ENCODE measurements at places on chromosomes 7 and 10.
A peak's percentile ranks its signal among the peaks of the same experiment; 100 is the strongest.

DNA sequence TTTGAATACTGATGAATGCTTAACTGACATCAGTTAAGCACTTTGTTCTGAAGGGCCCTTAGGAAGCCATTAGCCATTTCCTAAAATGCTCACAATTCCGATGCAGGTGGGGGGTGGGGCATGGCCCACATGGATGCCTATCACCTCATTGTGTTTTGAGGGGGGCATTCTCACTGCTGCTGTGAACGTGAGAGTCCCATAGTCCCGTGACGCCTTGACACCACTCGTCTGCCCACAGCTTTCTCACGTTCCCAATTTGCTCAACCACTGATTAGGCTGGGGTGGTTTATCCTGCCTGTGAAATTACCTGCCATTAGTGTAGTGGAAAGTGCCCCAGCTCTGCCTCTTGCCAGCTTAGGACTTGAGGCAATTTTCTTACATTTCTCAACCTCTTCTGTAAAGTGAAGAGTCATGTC, 31.9 kb downstream of the DUSP5 start:
- no peak for DNase-seq

DNA sequence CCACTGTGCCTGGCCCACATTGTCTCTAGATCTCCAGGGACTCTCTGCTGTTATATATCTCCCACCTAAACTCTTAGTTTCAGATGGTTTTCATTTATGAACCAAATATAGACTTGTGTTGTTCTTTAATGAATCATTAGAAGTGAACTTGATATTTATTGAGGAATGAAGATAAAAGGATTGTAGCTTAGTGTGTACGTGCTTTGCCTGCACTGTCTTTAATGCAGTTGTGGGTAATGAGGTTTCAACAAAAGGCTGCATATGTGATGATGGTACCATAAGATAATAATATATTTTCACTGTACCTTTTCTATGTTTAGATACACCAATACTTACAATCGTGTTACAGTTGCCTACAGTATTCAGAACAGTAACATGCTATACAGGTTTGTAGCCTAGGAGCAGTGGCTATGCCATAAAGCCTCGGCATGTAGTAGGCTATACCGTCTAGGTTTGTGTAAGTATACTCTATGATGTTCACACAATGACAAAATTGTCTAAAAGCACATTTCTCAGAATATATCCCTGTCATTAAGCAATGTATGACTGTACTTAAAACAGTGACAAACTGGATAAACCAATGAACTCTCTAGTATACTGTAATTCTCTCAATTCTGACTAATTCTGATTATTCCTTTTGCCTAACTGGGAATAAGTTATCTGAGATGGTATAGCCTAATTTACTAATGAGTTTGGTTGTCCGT, 25.2 kb downstream of the VCL start:
- no peak for DNase-seq

DNA sequence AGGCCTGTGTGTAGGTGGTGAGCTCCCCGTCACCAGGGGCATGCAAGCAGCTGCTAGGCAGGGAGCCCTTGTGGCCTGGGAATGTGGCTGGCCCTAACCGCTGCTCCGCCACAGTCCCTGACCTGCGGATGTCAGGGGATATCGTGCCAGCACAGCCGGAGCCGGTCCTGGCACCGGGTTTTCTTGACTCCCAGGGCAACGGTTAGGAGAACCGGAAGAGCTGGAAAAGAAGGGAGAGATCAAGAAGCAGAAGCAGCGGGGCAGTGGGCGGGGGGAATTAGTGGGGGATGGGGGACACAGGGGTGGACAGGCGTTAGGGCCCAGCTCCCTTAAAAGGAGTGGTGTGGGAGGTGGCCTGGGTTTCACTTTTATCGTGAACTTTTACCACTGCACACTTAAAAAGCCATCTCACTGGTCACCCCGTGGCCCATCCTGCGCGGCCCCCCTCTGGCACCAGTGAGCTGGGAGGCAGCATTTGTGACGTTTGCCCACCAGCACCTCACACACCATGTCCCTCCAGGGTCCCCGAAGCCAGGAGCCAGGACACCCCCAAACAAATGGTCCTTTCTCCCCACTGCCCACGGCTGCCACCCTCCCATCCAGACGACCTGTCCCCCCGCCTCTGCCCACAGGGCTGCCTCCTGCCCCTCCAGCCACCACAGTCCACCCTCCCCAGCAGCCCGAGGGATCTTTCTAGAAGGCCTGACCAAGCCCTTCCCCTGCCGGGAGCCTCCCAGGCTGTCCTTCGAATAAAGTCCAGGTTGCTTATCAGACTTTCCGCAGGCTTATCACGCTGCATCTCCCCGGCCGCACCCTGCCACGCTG, 1.8 kb upstream of the MICALL2 start:
- DNase-seq: peak; percentile 75

DNA sequence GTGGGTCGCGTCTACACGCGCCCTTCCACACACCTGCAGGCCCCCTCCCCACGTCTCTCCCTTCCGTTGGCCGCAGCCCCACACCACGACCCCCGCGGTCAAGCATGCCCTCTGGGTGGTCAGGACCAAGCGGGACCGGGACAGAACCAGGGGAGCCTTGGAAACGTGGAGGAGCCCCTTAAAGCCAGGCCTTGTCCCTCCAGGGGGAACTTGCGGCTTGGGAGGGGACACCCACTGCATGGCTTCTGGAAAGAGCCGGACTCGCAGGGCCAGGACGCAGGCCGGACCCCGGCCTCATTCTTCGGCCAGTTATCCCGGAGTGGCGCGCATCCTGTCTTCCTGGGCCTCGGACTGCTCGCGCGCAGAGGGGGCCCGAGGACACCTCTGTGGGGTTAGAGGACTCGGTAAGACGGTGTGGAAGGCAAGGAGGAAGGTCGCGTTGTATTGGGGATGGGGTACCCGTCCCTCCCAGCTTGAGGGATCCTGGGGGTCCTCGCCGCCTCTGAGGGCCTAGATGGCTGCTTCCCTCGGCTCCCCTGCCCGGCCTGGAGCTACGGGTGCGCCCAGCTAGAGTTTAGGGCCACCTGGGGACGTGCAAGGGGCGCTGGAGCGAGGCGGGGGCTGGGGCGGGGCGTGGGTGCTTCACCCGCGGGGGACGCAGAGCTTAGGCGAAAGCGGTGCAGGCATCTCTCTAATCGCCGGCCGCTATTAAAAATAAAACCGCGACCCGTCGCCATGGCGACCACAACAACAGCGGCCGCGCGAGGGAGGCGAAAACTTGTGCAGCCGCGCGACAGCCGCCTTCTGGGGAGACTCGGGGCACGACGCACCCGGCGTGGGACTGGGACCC, 1.8 kb upstream of the PDGFA start:
- DNase-seq: peak; percentile 94

- no peak for DNase-seq
Observed at GRCh38 chr7:147235645-147236382, 1119.2 kb downstream of the CNTNAP2 start.

GRCh38 chr7:88172842-88173241, 47.0 kb downstream of the SRI start:
- DNase-seq: no peak

DNA sequence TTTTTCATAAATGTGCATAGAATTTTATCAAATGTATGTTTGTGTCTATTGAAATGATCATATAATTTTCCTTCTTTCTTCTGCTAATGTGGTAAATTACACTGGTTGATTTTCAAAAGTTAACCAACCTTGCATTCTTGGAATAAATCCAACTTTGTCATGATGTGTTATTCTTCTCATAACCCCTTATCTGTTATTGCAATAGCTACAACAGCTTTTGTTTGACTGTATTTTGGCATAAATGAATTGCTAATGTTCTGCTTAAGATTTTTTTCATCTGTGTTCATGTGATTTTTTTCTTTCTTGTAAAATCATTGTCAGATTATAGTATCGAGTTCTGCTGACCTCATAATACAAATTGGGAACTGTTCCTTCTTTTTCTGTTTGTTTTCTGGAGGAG, 17.6 kb downstream of the CDH23 start:
- no peak for DNase-seq

- no peak for DNase-seq
Observed at GRCh38 chr7:108046952-108047506, 44.1 kb upstream of the LAMB1 start.

DNA sequence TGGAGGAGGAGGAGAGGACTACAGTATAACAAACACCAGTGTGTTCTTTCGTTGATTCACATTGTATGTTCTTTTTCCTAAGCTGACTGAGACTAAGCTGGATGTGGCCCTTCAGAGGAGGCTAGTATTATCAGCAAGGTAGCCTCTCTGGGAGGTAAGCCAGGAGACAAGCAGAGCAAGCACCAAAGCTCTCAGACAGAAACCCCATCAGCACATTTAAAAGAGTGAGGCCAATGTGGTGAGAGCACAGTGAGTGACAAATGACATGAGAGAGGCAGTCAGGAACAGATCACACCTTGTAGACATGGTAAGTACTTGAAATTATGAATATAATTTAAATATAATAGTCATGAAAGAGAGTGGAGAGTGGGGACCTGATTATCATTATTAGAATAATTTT, 107.6 kb downstream of the KMT2C start:
- DNase-seq: no peak

DNA sequence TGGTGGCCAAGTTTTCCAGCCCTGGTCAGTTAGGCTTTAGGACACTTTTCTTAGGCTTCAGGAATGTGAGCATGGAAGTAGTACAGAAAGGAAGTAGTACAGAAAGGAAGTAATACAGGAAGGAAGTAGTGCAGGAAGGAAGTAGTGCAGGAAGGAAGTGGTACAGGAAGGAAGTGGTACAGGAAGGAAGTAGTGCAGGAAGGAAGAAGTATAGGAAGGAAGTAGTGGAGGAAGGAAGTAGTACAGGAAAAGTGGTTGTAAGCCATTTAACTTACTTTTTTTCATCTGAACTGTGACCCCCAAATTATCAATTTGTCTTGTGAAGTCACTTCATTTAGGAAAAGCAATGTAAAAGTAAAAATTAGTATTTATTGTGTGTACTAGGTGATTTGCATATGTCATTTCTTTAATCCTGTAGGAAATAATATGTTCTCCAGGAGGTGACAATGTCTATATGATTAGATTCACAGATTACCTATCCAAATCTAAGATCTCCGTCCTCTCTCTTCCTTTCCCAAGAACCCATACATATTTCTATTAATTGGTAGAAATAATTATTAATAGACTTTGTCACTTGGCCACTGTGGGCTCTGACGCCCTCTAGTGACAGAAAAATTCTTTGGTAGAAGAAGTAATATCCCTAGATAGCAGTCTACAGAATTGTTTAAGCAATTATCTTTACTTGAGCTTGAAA, 3.9 kb upstream of the FAS start:
- DNase-seq: peak; percentile 30

GRCh38 chr7:50306494-50307367, 2.2 kb downstream of the IKZF1 start:
- DNase-seq: no peak

- DNase-seq: peak; percentile 17
Observed at GRCh38 chr7:82443036-82443546, 486 bp downstream of the CACNA2D1 start.

- DNase-seq: no peak
Observed at GRCh38 chr7:97973206-97973658, 16.8 kb downstream of the OCM2 start.

DNA sequence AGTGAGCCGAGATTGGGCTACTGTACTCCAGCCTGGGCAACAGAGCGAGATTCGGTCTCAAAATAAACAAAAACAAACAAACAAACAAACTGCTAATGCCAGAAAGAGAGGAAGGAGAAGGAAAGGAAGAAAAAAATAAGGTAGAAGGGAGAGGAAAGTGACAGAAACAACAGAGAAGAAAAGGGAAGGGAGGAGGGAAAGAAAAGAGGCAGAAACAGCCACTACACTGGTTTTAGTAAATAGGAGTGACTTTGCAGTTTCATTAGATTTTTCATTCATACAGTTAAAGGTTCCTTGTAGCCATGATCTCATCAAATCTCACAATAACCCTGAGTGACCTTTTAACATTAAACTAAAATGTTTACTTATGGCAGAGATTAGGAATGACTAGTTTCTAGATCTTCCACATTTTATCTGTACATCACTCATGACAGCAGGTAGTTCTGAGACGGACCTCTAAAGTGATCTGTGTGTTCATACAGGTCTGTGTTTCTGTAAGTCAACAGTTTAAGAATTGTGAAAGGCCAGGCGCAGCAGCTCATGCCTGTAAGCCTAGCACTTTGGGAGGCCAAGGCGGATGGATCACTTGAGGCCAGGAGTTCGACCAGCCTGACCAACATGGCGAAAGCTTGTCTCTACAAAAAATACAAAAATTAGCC, 191.3 kb upstream of the KLF14 start:
- no peak for DNase-seq

- DNase-seq: no peak
Observed at GRCh38 chr7:260441-261281, 29.3 kb upstream of the FOXL3 start.

DNA sequence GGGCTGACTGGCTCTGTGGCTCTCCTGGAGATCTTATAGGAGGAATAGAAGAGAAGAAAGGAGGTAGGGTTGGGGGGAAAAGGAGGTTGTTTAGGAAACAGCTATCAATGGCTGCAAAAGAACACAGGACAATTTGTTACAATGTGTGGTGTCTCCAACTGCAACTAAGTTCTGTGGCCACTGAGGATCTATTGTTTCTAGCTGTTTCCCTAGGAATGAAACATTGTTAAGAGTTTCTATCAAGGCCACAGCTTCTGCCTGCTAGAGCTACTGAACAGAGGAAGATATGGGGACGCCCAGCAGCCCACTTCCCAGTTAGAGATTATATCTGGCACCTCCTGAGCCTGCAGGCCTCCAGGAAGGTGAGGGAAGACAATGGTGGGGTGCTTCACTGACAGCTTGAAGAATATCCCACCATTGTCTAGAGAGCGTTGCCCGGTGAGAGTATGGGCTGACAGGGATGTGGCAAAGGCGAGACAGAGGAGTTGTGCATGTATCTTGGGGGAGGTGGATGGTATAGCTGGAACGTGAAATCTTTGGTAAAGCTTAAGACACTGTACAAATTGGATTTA, 4.0 kb downstream of the SCD start:
- DNase-seq: no peak

DNA sequence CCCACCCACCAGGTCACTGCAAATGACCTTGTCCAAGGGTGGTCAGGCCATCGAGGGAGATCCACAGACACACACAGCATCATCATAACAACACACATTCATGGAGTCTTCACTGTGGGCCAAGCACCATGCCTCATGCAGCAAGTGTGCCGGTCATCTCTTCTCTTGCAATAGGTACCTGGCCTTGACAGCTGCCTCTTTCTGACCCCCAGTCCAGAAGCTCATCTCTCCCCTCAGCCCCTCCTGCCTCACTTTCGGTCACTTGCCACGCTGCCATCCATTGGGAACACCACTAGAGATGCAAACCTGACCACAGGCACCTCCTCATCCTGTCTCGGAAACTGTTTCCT, 75.9 kb downstream of the OAT start:
- DNase-seq: no peak

DNA sequence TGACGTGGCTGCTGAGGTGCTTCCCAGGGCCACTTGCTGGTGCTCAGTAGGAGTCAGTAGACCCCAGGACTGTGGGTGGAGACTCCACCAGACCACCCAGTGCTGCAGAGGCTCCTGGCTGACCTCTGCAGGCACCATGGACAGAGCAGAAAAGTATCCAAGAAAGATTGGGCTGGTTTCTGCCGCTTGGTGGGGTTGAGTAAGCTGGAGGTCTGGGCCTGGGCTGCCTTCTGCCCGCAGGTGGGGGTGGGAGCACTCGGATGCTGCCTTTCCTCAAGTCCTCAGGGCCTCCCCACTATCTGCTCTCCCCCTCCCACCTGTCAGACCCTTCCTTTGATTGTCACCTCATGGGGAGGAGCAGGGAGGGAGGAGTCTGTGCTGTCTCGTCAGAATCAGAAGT, 91.6 kb downstream of the WDR37 start:
- no peak for DNase-seq

- DNase-seq: no peak
Observed at GRCh38 chr7:35498416-35498815, 196.5 kb downstream of the HERPUD2 start.
